ENCODE measurements at places on chromosomes 3 and 15.

- no peak for DNase-seq
These were observed 171.7 kb downstream of the RORA start for GRCh38 chr15:61057376-61057775.

GRCh38 chr15:80601256-80601655, 93.9 kb upstream of the ABHD17C start:
- DNase-seq = no peak

DNA sequence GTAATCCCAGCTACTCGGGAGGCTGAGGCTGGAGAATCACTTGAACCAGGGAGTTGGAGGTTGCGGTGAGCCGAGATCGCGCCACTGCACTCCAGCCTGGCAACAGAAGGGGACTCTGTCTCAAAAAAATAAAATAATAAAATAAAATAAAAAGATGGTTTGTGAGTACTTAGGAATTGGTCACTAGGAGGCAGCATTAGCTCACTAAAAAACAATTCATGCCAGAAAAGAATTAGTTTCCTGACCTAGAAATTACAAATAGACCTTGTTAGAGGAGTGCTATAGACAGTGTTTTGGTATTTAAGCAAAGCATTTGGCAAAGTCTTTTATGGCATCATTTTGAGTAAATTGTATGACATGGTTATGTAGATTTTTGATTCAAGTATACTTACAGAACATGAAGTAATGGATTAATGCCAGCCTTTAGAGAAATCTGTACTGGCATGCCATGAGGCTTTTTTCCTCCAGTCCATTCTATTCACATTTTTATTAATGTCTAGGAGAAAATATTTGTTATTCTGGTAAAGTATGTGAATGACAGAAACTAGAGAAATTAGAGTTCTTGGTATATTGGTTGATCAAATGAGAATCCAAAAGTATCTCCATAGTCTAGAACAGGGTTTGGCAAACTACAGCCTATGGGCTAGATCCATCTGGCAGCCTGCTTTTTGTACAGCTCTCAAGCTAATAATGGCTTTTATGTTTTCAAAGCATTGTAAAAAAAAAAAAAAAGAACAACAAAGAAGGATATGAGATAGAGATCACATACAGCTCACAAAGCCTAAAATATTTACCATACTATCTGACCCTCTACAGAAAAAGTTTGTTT, 81.6 kb downstream of the LRRC49 start:
- peak; percentile 7 for DNase-seq

DNA sequence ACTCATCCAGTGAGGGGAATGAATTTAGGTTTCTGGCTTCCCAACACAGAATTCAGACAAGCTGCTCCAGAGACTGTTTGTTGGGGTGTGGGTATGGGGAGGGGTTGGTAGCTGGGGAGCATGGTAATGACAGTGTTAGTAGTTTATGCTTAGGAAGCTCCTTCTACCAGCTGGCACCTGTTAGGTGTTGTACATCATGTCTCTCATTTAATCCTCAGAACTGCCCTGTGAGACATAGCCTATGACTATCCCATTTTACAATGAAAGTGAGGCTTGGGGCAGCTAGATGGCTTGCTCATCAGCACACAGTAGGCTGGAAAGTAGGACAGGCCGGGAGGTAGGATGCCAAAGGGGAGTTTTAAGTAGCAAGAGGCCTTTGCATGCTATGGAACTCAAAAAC, 2.5 kb downstream of the EIF4E3 start:
- no peak for DNase-seq

DNA sequence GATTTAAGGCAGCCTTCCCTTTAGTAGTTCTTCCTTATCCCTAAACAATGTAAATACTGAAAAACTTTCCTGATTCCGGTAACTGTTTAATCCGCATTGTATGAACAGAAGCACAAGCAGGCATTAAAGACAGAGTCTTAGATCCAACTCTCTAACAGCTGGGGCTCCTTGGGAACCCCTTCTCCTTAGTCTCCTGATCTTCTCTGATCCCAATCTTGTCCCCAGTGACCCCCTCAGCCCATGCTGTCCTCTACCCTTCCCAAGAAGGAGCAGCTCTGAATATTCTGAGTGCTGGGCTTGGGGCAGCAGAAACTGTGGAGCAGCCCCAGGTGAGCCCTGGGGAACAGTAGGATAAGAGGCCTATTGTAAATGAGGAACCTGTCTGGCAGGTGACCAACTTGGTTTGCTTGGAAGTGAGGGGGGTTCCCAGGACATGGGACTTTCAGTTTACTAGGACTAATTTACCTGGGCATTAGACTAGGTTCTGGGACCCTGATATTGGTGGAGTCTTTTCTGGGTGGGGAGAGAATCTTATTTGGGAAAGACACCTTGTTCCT, 13.0 kb upstream of the SLC30A4 start:
- no peak for DNase-seq

DNA sequence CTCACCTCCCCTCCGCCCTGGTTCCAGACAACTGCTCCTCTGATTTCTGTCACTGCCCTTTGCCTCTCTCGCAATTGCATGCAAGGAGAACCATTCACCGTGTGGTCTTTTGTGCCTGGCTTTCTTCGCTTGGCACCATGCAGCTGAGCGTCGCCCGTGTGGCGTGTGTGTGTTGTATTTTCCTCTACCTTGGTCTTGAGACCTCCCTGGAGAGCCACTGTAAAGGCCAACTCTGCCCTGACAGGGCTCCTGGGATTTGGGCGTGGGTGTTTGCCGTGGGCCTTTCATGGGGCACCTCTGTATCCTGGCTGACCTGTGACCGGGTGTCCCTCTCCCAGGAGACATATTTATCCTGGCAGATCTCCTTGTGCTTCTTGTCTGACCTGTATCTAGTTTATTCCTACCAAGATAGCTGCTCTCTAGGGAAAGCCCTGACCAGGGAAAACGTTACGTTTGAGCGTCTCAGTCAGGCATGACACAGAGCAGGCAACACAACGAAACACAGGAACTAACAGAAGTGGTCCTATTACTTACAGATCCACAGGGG, 2.0 kb upstream of the PIGZ start:
- DNase-seq = no peak

GRCh38 chr15:88700716-88701115, 61.9 kb downstream of the ISG20 start:
- no peak for DNase-seq

DNA sequence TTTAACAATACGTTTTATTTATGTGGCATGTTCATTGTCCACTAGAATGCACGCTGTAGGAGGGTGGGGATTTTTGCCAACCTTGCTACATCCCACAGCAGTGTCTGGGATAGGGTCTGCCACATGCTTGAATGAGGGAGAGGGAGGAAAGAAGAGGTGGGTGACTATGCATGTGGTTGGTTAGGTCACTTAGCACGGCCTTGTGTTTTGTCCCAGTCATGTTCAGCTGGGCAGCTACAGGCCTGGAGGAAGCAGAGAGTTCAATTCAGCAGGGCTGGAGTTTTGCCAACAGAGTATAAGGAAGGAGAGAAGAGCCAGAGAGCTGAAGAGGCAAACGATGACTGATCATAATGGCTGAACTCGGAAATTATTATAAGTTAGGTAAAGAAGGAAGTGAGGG, 268.4 kb upstream of the NSMCE3 start:
- DNase-seq = no peak

DNA sequence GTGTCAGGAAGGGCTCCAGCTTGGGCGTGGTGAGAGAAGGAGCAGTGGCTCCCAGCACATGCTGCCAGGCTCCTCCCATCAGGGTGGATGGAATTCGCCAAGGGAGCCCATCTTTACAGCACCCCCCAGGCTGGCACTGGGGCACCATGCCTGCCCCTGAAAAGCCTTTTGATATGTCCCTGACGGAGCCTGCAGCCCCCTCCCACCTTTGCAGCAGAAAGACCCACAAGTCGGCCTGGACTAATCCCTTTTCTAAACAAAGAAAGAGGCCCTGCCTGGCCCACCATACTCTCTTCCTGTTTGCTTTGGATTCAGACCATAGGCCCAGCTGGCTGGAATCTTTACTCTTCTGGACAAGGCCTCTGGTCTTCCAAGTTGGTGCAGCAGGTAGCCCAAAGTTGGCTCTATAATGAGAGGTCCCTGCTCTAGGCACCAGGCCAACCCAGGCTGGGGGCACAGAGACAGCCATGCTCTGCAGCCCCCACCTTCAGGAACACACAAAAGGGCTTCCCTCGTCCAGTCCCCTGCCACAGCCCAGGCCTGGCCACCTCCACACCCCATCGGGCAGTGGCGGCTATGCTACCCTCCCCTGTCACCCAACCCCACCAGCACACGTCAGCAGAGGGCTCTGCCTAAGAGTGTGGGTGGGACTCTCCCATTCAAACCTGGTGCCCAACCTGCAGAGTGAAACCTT, 5.4 kb downstream of the ANPEP start:
- no peak for DNase-seq

DNA sequence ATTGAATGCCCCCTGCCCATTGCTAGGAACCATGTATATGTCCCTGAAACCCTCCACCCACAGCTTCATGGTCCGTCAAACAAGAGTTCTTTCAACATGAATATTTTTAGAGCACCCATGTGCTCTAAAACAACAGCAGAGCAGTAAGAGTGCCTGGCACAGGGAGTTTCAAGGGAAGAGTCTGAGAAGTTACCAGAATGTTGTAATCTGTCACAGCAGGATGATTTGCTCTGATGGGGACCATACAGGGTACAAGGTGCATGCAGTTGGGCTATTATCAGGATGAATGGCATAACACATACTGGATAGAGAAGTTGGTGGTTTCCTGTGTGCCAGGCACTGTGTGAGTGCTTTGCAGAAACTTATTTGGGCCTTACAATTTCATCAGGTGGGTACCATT, 27.8 kb upstream of the FLNB start:
- DNase-seq = no peak

- DNase-seq = no peak
These were observed 27.5 kb downstream of the MELTF start for GRCh38 chr3:197001972-197002700.

- no peak for DNase-seq
These were observed 9.2 kb upstream of the ATP8B4 start for GRCh38 chr15:50128266-50128665.

DNA sequence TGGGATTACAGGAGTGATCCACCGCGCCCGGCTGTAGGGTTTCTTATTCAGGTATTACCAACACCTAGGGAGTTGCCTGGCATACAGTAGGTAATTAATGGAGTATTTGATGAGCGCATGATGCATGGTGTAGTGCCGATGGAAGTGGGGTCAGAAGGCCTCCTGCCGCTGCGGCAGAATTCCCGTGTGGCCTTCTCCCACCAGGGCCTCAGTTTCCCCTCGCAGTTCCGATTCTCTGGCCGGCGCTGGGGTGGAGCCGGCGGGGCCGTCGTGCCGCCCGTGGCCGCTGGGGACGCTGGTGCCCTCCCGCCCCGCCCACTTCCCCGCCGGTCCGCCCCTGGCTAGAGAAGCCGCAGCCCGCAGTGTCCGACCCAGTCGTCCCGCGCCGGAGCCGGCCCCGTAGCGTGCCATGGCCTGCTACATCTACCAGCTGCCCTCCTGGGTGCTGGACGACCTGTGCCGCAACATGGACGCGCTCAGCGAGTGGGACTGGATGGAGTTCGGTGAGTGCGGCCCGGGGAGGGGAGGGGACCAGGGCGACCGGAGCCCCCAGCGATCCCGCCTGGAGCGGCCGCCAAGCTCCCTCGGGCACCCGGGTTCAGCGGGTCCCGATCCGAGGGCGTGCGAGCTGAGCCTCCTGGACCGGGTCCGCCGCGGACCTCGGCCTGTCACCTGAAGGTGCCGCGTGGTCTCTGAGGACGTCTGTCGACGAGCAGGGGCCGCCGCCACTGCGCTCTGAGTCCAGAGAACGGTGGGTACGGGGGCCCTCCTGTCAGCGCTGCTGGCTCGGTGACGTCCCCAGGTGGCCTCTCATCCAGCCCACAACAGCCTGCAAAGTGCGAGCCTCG, at the start of gene IRAK2:
IRAK2 (plus strand) TSS at position 374 of the 848 bp plus-strand sequence; CDS start at position 410, 36 bp downstream.
- DNase-seq = peak; percentile 11

DNA sequence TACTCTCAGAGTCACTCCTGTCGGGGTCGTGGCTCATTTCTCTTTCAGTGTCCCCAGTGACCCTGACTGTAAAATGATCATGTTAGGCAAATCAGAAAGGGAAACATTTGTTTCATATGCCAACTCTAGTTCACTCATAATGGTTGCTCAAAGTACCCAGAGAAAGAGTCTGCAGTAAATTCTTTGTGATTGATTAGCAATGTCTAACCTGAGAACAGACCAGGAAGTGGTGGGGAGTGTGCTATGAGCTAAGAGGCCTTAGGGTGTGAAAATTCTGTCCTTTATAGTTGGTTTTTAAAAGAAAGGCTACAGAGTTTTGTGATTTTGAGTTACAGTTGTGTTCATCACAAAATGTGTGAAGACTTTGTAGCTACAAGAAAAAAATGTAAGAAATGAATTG, 108.9 kb downstream of the EDEM1 start:
- DNase-seq = no peak

- no peak for DNase-seq
These were observed 365.6 kb downstream of the TIGIT start for GRCh38 chr3:114659109-114660061.

GRCh38 chr3:190019006-190019405, 101.7 kb downstream of the P3H2 start:
- DNase-seq = no peak

DNA sequence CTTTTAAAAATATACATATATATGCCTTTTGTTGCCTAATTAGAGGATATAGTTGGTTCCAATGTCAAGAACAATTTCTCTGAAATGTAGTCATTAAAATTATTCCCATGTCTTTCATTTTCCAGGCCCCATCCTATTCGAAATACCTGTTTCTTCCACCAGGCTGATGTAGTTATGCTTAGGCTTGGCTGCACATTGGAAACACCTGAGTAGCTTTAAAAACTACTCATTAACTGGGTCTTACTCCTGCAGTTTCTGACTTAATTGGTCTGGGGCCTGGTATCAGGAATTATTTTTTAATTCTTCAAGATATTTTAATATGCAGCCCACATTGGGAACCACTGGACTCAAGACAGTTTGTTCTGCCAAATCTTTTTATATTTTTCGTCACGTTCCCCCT, 53.7 kb downstream of the TGFBR2 start:
- DNase-seq = no peak

DNA sequence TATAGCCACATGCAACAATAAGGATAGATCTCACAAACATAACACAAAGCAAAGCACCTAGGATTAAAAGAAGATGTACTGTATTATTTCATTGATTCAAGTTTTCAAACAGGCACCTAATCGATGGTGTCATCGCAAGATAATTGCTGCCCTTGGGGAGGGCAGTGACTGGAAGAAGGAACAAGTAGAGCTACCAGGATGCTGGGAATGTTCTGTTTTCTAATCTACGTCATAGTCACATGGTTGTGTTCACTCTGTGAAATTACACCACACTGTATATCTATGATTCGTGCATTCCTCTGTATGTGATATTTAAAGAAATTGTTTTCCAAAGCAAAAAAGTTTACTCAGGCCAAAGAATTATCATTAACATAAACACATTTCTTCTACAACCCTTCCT, 236.6 kb downstream of the FGF12 start:
- DNase-seq = no peak

Measured in spinal cord (tissue), 10 donors.